ENCODE measurements at places on chromosomes 2 and 18.

GRCh38 chr2:127143841-127144782 lies 37.2 kb upstream of the BIN1 start:
- DNase-seq: peak; percentile 16

DNA sequence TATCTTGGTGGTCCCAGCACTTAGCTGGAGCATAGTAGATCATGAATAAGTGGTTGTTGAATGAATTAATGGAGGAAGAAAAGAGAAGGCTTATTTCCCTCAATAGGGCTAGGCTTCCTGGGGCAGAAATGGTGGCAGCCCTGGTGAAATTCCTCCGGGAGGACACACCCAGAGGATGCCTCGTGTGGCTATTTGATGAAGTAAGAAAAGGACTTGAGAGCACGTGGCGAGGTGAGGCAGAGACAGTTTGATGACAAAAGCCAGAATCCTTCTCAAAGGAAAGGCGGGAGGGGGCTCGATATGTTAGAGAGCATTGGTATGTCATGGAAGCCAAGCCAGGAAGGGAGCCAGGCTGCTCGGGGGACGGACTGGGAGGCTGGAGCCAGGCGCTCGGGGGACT lies 14.7 kb downstream of the FAM228A start:
- no peak for DNase-seq

- DNase-seq: peak; percentile 72
Observed at GRCh38 chr2:165725421-165725820, 68.6 kb downstream of the GALNT3 start.

GRCh38 chr2:25145803-25146202 lies 22.6 kb downstream of the POMC start:
- DNase-seq: no peak

DNA sequence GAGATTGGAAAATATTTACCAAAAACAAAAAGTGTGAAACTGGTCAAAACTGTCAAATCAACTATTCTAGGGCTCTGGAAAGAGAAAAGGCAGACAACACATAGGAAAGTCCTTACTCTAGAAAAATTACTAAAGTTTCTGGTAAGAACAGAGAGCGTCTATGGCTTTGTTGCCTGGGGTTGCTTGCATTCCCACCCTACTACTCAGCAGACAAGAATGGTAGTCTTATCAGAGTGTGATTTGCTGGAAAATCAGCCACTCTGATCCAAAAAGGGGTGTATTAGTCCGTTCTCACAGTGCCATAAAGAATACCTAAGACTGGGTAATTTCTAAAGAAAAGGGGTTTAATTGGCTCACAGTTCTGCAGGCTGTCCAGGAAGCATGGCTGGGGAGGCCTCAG lies 50.3 kb upstream of the CDH20 start:
- no peak for DNase-seq

DNA sequence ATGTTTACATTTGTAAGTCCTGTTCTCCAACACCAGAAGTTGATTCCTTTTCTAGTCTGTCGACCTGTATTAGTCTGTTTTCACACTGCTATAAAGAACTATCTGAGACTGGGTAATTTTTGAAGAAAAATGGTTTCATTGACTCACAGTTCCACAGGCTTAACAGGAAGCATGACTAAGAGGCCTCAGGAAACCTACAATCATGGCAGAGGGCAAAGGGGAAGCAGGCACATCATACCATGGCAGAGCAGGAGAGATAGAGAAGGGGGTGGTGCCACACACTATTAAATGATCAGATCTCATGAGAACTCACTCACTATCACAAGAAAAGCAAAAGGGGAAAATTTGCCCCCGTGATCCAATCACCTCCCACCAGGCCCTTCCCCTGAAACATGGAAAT lies 112.8 kb upstream of the MAP3K20 start:
- peak; percentile 79 for DNase-seq

- DNase-seq: no peak
Observed at GRCh38 chr18:73653827-73654226, 493.8 kb downstream of the FBXO15 start.

- no peak for DNase-seq
Observed at GRCh38 chr2:383178-383577, 95.3 kb upstream of the ALKAL2 start.

GRCh38 chr18:6891788-6892187 lies 162.3 kb downstream of the ARHGAP28 start:
- peak; percentile 41 for DNase-seq

DNA sequence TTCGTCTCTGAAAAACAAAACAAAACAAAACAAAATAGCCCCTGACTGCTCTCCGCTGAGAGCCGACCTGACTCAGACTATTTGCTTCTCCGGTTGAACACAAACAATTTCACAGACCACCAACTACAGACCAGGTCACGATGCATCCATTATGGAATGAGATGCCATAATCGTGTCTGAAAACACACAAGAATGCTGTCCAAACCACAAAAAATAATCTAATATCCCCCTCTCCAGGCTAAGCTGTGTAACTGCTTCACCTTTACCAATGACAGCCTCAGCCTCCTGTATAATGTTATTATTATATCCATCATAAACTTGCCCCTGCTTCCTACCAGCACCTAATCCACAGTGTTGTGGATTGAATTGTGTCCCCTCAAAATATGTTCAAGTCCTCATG lies 114.7 kb downstream of the DNAH6 start:
- peak; percentile 24 for DNase-seq

DNA sequence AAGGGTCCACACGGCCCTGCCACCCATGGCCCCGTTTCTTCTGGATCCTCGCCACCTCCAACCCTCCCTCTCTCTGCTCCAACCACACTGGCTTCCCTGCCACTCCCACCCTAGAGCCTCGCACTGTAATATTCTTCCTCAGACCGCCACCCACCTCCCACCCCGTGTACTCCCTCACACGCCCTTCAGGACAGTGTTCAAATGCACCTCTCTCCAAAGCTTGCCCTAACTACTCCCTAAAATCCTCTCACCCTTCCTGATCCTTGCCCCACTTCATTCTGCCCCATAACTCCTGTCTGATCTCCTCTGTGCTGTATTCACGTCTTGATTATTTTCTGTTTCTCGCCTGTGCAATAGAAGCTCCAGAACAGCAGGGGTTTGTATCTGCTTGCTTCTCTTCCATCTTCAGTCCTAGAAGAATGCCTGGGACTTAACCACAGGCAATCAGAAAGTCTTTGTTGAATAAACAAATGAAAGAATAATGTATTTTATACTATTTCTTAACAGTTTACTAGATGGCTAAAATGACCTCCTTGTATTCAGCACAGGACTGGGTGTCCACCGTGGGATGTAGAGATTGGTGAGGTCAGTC lies 25.5 kb downstream of the EPB41L3 start:
- DNase-seq: no peak

DNA sequence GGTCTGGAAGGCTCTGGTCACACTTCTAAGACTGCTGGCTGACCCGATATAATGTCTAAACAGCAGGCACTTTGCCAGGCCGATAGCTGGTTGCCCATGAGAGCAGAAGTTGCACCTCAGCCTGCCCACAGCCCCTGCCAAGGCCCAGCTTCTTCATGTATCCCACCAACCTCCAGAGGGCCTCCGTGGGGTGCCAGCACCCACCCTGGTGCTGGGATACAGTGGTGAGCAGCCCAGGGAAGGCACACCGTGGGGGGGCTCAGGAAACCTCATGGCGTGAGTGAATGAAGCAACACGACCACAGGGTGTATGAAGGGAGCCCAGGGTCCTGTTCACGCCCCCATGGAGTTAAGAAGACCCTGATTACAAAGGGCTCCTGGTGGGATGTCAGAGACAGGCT lies 16.2 kb upstream of the GLI2 start:
- no peak for DNase-seq

DNA sequence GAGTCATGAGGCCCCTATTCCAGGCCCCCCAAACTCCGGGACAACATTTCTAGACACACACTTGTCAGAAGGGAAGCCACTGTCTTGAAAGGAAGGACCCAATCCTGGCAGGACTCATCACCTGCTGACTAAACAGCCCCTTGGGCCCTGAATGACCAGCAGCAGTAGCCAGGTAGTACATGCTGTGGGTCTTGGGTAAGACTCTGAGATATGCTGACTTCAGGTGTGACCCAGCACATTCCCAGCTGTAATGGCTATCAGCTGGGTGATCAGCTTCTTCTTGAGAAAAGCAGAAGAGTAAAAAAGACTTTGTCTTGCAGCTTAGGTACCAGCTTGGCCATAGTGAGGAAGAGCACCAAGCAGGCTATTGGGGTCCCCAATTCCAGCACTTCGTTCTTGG lies 35.6 kb downstream of the CLHC1 start:
- no peak for DNase-seq

DNA sequence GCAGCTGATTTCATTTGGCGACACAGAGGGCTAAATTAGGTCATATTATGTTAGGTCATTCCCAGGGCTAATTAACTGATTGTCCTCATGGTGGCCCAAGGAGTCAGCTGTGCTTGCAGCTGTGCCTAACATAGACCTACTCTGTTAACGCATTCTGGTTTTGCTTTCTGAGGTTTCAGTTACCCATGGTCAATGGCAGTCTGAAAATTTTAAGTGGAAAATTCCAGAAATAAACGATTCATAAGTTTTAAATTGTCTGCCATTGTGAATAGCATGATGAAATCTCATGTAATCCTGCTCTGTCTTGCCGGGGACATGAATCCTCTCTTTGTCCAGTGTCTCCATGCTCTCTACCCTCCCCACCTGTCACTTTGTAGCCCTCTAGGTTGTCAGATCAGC lies 168.7 kb downstream of the KCNS3 start:
- no peak for DNase-seq

DNA sequence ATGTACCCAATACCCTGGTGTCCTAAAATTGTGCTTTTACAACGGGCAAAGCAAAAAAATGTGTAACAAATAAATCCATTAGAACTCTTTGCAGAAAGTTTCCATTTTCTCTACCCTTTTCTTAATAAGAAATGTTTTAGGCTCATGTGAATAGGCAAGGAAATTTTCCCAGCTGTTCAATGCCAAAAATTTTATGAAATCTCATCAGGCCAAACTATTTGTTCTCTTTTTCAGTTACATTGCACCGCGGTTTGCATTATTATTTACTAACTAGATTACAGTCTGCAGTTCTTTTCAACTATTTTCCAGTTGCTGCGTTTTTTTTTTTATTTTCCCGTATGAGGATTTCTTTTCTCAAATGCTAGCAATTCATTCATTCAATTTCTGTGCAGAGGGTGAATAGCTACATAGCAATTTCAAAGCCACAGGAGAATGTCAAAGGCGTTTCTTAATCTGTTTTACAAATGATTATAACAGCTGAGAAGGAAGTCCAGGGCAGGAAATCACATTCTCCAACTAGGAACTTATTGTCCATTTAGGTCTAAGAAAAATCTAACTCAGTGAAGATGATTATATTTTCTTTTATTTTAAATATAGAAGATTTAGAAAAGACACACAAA lies 367.5 kb upstream of the MMADHC start:
- DNase-seq: no peak

GRCh38 chr2:1168846-1169245 lies 218.2 kb downstream of the SNTG2 start:
- DNase-seq: no peak

DNA sequence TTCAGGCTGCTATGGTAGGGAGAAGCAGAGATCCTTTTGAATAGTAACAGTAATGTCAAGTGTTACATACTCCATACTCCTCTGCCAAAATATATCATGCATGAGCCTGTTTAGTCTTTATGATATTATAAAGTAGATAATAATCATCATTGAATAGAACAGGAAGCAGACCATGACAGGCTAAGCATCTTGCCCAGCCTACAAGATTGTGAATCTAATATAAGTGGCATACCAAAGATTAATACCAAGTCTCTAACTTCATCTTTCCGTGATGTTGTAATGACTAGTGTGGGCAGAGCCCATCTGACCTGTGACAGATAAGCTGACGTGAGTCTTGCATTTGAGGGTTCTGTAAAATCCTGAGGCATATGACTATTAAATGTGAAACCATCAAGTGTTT lies 13.1 kb downstream of the NDUFB3 start:
- DNase-seq: no peak

GRCh38 chr18:6728331-6728730 lies 1.2 kb upstream of the ARHGAP28 start:
- no peak for DNase-seq

GRCh38 chr2:2101924-2102323 lies 229.2 kb downstream of the MYT1L start:
- no peak for DNase-seq

DNA sequence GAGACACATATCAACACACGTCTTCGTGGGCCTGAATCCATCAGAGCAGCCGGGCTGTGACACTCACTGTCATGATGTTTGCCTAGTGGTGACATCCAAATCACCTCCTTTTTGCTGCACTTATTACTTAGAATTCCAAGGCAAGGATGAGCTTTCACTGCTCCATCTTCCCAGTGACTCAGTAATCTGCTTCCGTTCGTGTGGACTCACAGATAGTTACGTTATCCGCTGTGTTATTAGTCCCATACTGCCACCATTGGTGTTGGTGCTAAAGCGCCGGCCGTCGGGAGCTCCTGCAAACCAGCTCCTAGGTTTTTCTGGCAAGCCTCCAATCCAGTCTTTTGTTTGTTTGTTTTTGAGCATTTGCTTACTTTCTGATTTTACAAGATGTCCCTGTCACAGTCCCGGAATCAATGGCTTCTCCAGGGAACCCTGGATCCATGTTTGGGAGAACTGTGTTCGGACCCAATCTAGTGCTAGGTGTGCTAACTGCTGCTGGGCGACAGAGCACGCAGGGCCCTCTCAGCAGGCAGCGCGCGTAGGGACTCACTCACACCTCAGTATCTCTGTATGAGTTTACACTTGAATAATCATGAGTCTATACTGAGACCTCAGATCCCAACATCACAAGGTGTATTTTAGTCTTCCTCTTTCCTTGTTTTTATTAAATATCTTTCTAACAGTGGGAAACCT lies 42.6 kb downstream of the HDAC4 start:
- no peak for DNase-seq

- DNase-seq: no peak
Observed at GRCh38 chr2:38991899-38992298, 102.2 kb downstream of the ARHGEF33 start.

GRCh38 chr2:155266583-155266982 lies 568.1 kb downstream of the KCNJ3 start:
- DNase-seq: no peak

GRCh38 chr2:102258025-102258385 lies 53.4 kb upstream of the IL1RL1 start:
- DNase-seq: no peak

- peak; percentile 64 for DNase-seq
Observed at GRCh38 chr2:235951982-235952381, 216.2 kb downstream of the GBX2 start.

GRCh38 chr2:73292316-73292905 lies 937 bp downstream of the EGR4 start:
- no peak for DNase-seq

GRCh38 chr2:163897799-163898198 lies 162.0 kb upstream of the FIGN start:
- DNase-seq: no peak

DNA sequence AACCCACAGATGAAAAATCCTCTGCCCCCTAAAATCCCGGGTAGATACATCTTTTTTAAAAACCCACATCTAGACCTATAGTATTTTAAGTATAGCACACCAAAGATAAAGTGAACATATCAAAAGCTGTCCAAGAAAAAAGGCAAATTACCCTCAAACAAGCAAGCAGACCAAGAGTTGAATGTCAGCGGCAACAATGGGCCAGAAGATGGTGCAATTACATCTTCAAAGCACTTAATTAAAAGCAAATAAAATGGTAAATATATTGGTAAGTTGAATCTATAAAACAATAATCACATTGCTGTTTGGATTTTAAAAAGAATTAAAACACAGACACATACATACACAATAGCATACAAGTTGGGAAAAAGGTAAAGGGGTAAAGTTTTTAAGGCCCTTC lies 98.5 kb downstream of the MYOM1 start:
- no peak for DNase-seq

- peak; percentile 99 for DNase-seq
Observed at GRCh38 chr2:235025800-235026536, 74.2 kb downstream of the SH3BP4 start.
